ENCODE measurements at places on chromosomes 3 and 15.

- DNase-seq, result no peak
Measured at GRCh38 chr15:60376677-60377095, 21.1 kb downstream of the ANXA2 start.

DNA sequence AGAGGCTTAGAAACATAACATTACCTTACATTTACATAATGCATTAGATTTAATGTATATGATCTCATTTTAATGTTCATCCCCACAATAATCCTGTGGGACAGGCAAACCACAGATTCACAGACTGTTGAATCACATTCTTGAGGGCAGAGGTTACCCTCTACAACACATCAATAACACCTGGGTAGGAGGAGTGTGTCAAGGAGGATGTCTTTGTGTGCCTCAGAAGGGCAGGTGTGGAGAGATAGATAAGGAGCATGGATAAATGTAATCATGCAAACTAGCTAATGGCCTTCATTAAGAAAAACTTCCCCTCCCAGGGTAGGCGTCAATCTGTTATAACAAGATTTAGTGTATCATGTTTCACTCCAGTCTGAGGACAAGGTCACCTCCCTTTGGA is 12.9 kb upstream of the MB21D2 start:
- DNase-seq, result no peak

DNA sequence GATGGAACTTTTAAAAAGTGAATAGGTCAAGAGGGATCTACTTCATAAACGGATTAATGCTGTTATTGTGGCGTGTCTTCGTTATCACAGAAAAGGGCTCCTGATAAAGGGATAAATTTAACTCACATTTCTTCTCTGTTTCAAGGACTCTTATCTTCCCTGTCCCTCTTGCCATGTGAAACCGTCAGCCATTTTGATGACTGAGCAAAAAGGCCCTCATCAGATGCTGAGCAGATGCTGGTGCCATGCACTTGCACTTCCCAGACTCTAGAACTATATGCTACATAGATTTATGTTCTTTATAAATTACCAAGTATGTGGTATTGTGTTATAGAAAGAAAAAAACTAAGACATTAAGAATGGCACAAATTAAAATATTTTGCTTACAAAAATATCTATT is 1011.8 kb upstream of the GBE1 start:
- no peak for DNase-seq

DNA sequence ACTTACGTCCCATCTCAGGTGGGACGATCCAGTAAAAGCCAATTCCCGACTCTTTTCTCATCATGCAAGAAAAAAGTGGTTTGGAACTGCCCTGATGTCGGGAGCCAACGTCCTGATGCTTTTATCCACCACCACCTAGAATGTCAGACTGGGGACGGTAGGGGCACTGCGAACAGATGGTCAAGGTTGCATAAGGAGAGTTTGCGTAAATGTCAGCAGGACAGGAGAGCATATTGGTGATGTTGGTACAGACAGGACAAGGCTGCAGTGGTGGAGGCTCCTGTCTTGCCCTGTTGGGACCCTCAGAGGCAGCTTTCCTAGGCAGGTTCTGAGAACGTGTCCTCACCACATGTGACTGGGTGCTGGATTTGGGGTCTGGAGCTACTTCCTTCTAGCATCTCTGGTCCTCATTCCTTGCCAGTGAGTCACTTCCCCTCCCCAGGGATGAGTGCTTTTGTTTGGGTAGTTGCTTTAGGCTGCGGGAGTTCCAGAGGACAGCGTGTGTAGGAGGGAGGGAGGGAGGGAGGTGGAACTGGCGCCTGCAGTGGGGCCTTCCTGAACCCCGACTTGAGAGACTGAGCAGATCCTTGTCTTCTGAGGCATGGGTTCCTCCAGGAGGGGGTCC is 21.0 kb downstream of the THSD4 start:
- DNase-seq, result peak; percentile 98

GRCh38 chr3:78186404-78186803 is 1146.5 kb downstream of the ROBO2 start:
- DNase-seq, result no peak

DNA sequence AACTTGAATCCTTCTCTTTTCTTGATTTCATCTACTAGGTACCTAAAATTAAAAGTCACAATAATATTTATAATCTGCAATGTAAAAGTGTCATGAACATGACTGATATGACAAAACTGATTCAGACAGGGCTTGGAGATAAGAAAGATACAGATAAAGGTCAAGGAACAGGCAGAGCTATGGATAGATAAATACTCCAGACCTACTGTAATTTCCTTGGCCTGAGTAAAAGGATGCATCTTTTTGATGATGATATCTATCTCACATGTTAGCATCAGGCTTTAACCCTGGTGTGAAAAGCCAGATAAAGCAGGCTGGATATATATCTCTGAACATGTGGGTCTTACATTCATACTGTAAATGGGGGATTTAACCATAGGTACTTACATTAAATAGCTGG is 108.1 kb downstream of the GADL1 start:
- DNase-seq, result no peak

DNA sequence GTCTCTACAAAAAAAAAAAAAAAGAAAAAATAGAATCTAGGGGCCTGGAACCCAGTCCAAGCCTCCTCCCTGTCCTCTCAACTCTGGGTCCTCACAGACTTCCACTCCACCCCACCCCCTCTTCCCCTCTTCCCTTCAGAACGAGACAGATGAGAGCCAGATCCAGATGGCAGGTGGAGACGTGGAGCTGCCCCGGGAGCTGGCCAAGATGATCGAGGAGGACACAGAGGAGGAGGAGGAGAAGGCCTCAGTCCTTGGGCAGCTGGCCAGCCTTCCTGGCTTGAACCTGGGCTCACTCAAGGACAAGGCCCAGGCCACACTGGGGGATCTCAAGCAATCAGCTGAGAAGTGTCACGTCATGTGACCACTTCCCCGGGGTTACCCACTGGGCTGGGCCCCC is 3.6 kb downstream of the CPLX3 start:
- no peak for DNase-seq

DNA sequence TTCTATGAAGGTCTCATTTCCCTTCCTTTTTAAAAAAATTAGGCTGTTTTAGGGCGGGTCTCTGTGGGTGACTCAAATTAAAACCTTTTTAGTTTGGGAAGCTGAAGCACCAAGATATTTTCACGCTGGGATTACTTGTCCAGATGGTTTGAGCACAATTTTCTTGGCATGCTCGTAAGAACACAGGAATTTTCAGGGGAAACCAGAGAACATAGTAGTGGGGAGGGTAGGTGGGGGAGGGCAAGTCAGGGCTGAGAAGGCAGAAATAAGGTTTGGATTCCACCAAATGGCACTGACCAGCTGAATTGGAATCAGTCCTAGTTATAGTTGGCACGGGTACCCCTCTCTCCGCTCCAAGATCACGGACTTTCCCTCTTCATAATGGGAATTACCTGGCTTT is 97.3 kb upstream of the LRIG1 start:
- DNase-seq, result peak; percentile 42

GRCh38 chr3:18124501-18124900 is 300.6 kb downstream of the SATB1 start:
- peak; percentile 84 for DNase-seq

DNA sequence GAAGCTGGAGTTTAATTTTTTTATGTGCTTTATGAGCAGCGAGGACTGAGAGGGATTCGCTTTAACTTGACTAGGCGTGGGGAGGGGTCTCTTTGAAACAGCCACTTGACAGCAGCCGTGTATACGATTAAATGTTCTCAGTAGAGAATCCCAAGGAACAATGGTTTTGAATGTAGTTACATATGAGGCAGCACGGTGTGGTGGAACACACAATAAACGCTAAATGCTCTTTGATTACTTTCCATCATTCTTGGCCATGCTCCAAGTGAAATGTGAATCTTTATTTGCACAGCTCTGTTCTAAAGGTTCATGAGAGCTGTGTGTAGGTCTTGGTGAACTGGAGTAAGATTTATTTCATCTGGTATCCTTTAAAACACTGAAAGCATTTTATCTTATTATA is 251.4 kb upstream of the TGFBR2 start:
- DNase-seq, result no peak

DNA sequence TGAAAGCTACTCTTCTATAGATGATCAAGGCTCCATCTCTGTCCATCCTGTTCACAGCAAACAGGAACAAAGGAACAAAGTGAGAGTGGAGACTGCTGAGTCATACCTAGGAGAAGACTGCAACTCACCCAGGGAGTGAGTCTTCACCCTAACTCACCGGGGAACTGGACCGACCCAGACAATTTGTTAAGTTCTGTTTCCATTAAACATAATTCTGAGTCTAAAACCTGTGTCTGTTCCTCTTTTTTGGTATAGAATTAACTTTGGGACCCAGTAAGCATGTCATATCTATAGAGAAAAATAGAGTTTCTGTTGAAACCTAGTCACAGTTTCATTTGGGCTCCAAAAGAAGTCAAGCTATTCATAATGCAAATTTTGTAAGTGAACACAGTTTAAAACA is 21.6 kb downstream of the CCDC80 start:
- peak; percentile 37 for DNase-seq

- DNase-seq, result no peak
Measured at GRCh38 chr3:195060531-195061291, 210.2 kb downstream of the XXYLT1 start.

DNA sequence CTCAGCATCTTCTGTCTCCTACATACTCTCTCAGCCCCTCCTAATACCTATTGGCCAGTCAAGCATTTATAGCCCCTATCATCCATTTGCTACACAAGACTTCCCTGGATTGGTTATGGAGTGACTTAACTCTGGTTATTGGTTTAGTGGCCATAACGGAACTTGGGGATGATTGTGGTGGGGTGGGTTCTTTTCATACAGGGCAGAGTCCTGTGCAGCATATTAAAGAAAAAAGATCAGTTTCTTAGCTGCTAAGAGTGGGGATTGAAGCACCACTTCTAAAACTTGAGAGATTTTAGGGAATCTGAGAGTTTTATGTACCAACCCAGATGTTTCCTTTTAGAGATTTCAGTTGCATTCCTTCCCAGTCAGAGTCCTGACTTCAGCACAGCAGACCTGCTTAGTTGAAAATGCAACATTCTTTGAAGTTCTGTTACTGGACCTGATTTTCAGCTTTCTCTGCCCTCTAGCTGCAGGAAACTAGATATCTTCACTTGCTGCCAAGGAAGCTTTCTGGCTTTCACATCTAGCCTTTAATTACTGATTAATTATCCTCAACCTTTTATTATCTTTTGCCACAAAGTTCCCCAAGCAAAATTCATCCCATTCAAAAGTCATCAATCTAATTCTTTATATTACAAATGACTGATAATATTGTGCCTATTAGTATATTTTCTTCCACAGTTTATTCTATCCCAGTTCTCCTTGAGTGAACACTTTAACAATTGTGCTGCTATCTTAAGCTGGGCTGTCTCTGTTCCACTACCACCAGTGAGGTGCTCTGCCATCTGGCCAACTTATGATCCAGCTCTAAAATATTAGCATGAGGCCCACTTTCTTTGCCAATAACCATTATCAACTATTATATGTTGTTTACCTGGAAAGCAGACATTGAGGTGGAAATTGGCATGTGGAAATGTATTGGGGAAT is 906.0 kb upstream of the ALCAM start:
- DNase-seq, result peak; percentile 62

- no peak for DNase-seq
Measured at GRCh38 chr3:136708333-136708985, 43.7 kb downstream of the STAG1 start.

DNA sequence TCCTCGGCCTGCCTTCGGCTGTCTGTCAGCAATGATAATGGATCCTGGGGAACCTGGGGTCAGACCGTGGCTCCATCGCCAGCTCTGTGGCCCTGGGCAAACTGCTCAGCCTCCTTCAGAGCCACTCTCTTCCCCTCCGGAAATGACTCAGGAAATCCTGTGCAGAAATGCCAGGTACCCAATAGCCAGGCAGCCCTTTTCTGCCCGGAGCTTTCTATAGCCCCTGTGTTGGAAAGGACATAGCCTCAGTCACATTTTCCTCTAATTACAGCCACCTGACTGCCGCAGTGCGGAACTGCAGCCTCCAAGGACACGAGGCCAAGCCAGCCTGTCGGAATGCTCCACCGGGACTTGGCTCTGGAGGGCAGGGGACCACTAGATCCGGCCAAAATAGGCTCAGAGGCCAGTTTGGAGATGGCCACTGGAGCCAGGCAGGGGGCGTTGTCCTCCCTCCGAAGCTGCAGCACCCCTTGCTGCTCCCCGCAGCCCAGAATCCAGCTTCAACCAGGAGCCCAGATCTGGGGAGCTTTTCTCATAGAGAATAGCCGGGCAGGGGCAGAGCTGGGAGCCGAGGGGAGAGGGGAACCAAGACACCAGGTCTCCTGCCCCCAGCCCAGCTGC is 11.6 kb upstream of the ZXDC start:
- peak; percentile 48 for DNase-seq

GRCh38 chr3:3504686-3505085 is 294.5 kb upstream of the LRRN1 start:
- no peak for DNase-seq

DNA sequence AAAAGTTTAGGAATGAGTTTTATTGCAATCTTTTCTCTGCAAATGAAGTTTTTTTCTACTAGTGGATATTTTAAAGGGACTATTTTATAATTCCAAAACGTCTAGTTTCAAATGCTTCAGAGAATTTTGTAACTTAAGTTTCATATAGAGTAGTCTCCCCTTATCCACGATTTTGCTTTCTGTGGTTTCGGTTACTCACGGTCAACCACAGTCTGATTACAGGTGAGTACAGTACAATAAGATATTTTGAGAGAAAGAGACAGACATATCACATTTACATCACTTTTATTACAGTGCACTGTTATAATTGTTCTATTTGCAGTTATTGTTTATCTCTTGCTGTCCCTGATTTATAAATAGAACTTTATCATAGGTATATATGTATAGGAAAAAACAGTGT is 7.4 kb upstream of the EOGT start:
- no peak for DNase-seq

DNA sequence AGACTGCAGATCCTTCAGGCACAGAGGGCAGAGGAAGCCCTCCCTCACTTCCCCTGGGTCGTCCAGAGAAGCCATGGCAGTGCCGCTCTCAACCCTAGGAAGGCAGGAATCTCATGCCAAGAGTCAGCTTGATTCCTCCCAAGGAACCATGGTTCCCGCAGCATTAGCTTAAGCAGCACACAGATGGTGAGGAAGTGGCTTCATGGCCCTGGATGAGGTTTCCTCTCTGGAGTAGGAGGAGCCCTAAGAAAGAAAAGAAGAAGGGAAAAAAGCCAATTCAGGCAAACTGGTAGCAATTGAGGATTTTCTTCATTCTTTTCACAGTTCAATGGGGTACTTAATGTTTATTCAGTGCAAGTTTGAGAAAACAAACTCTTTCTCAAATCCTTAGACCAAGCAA is 2.9 kb downstream of the RBSN start:
- no peak for DNase-seq

GRCh38 chr3:127002195-127003174 is 19.6 kb downstream of the PLXNA1 start:
- peak; percentile 94 for DNase-seq
